ENCODE measurements at places on chromosomes 6 and 20.
A peak's percentile ranks its signal among the peaks of the same experiment; 100 is the strongest.

DNA sequence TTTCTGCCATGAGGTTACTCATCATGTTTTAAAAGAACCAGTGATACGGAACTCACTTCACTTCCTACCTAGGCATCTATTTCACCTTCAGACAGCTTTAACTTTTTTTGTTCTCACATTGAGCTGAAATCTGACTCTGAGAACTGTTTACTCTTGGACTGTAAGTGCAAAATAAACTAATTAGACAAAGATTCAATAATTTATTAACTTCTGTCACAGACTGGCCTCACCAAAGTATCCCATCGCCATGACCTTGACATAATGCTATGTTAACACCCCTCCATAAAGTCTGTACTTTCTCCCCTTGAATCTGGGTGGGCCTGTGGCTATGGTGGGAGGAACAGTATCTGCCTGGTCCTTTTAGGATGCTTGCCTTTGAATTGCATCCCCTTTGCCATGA, 448.1 kb downstream of the CBLN4 start:
- H3K36me3 ChIP-seq: no peaks in the 10 kb centered on the region
- DNase-seq: no peak
- no peaks in the 10 kb centered on the region for H3K4me1 ChIP-seq

DNA sequence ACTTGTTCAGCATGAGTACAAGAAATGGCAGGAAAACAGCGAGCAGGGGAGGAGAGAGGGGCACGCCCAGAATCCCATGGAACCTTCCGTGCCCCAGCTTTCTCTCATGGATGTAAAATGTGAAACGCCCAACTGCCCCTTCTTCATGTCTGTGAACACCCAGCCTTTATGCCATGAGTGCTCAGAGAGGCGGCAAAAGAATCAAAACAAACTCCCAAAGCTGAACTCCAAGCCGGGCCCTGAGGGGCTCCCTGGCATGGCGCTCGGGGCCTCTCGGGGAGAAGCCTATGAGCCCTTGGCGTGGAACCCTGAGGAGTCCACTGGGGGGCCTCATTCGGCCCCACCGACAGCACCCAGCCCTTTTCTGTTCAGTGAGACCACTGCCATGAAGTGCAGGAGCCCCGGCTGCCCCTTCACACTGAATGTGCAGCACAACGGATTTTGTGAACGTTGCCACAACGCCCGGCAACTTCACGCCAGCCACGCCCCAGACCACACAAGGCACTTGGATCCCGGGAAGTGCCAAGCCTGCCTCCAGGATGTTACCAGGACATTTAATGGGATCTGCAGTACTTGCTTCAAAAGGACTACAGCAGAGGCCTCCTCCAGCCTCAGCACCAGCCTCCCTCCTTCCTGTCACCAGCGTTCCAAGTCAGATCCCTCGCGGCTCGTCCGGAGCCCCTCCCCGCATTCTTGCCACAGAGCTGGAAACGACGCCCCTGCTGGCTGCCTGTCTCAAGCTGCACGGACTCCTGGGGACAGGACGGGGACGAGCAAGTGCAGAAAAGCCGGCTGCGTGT, 11.6 kb downstream of the TNFAIP3 start:
- DNase-seq: no peak
- H3K4me1 ChIP-seq: peaks cover 6% of the 10 kb centered on the region
- H3K27ac ChIP-seq: no peak overlapping the region
- no peaks in the 10 kb centered on the region for H3K27me3 ChIP-seq

GRCh38 chr20:1345030-1345755, 16.3 kb upstream of the SDCBP2 start:
- no peak for DNase-seq
- no peak overlapping the region for H3K4me3 ChIP-seq
- no peaks in the 10 kb centered on the region for H3K27me3 ChIP-seq
- no peaks in the 10 kb centered on the region for H3K36me3 ChIP-seq
- no peaks in the 10 kb centered on the region for H3K4me1 ChIP-seq
- H3K27ac ChIP-seq: no peak overlapping the region

DNA sequence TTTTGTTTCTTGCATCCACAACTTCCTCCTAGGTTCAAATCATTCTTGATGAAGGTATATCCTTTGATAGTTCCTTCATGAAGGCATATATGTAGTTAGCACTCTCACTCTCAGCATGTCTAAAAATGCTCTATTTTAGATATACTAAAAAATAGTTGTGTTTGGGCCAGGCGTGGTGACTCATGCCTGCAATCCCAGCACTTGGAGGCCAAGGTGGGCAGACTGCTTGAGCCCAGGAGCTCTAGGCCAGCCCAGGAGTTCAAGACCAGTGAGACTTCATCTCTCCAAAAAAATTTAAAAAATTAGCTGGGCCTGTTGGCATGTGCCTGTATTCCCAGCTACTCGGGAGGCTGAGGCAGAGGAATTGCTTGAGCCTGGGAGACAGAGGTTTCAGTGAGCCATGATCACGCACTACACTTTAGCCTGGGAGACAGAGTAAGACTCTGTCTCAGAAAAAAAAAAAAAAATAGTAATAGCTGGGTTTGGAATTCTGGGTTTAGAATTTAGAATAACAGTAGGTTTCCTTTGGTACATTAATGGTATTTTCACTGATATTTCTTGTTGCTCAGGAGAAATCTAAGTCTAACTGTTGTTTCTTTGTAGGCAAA, 7.0 kb downstream of the SERAC1 start:
- H3K27ac ChIP-seq: no peak overlapping the region
- no peaks in the 10 kb centered on the region for H3K4me1 ChIP-seq
- no peak overlapping the region for H3K4me3 ChIP-seq
- no peaks in the 10 kb centered on the region for H3K27me3 ChIP-seq
- H3K36me3 ChIP-seq: no peaks in the 10 kb centered on the region
- no peak for DNase-seq

DNA sequence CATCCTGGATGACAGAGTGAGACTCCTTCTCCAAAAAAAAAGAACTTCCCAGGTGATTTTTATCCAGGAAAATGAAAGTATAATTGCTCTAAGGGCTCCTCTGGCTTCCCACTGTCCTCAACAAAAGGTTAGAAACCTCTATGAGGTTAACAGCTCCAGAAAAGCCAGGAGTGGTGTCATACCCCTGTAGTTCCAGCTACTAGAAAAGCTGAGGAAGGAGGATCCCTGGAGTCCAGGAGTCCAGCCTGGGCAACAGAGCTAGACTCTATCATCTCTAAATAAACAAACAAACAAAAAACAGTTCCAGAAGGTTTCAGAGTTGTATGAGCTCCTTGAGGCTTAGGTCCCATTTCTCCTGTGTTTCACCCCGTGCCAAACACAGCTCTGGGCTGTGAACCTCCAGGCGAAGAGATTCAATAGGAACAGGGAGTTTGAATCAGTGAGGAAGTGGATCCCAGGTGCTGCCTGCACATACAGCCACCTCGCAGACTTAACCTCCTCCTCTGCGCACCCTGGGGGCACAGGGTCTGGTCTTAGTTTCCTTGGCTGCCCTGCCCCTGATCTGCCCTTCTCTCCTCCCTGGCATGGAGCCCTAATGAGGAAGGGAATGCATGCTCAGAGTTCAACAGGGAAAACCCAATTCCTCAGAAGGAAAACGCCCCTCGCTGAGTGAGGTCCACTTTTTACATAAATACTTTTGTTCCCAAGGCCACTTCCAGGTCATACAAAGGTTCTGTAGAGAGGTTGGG, 31.0 kb downstream of the ZC3H12D start:
- DNase-seq: no peak
- H3K36me3 ChIP-seq: no peaks in the 10 kb centered on the region
- peaks cover 45% of the 10 kb centered on the region for H3K4me1 ChIP-seq
- peak overlapping the region; percentile 45 for H3K27ac ChIP-seq

DNA sequence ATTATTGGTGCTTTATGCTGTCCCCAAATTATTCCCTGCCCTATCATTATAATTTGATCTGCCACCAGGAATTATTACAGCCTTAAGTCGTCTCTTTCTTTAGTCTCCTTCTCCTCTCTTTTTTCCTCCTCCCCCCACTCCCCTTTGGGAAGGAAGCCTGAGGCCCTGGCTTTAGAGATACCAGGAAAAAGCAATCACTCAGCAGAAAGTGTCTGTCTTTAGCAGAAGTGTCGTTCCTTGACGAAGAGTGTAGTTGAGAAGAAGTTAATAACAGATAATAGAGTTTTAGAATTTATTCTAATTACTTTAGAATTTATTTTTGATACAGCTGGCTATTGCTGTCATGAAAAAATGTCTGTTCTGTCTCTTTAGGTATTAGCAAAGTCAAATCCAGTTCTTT, 16.5 kb downstream of the LIN28B start:
- no peaks in the 10 kb centered on the region for H3K4me1 ChIP-seq
- H3K27me3 ChIP-seq: no peaks in the 10 kb centered on the region

GRCh38 chr6:705047-705446, 12.1 kb upstream of the EXOC2 start:
- DNase-seq: no peak
- H3K27ac ChIP-seq: no peak overlapping the region
- H3K36me3 ChIP-seq: no peaks in the 10 kb centered on the region
- H3K4me3 ChIP-seq: no peak overlapping the region
- H3K27me3 ChIP-seq: peaks cover 53% of the 10 kb centered on the region
- peaks cover 2% of the 10 kb centered on the region for H3K4me1 ChIP-seq

DNA sequence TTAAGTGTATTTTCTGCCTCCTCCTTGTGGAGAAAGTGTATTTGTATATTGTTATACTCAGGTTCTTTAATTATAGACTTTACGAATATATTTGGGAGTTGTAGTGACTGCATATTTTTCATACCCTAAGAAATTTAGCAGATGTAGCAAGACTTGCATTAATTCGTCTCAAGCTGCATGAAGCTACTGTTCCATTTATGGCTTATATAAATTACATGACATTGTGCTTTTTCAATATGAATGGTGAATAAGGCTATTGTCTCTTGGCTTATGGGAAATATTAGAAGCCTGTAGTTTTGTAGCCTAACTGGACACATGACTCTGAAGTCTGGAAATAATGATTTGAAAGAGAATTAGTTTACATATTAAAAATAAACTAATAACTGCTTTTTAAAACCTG, 2.4 kb downstream of the ADGRG6 start:
- peaks cover 6% of the 10 kb centered on the region for H3K4me1 ChIP-seq
- H3K36me3 ChIP-seq: no peaks in the 10 kb centered on the region
- H3K27me3 ChIP-seq: no peaks in the 10 kb centered on the region

DNA sequence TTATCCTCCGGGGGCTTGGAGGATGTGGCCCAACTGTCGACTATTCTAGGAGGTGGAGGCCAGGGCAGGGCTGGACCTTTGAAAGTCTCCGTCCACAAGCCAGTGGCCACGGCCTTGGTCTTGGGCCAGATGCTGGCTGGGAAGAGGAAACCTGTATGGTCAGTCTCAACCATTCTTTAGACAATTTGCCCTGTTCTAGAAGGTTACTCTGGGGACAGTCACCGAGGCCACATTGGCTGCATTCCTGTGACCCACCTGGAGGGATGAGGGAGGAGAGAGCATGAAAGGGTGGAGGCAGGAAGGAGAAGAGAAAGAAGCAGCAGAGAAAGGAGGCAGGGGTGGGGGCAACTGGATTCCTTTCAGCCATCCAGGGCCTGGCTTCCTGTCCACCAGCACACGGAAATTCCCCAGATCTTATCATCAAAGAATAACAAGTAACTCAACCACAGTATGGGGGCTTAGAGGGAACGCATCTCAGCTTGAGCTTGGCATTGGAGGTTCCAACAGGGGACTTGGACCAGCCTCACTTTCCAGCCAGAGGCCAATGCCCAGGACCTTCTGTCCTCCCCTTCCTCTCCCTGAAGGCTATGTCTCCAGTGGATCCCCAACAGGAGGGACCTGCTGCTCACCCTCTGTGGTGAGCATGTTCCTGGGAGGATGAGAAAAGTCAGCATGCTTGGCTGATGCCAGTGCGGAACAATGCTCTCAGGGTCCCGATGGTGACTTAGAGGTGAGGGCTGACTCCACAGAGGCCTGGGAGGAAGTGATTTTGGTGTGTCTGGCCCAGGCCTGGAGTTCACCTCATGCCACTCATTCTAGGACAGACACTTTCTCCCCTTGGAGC, 30.4 kb downstream of the TGM2 start:
- no peak overlapping the region for H3K4me3 ChIP-seq
- H3K27ac ChIP-seq: peak overlapping the region; percentile 31
- H3K4me1 ChIP-seq: no peaks in the 10 kb centered on the region
- peaks cover 45% of the 10 kb centered on the region for H3K36me3 ChIP-seq
- no peak for DNase-seq

DNA sequence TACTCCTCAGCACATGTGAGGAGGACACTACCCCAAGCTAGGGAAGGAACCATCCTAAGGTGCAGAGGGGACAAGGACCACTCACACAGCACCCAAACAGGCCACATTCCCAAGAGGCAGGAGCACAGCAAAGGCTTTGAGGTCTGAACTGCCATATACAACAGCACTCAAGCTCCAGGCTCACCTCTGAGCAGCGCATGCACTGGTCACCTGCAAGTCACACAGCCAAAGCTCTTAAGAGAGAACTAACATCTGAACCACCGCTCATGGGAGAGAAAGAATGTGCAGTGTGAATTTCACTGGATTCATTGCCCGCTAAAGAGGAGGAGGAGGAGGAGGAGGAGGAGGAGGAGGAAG, 31.0 kb downstream of the NPEPL1 start:
- no peaks in the 10 kb centered on the region for H3K36me3 ChIP-seq
- H3K4me3 ChIP-seq: no peak overlapping the region
- DNase-seq: no peak
- H3K27me3 ChIP-seq: peaks cover 39% of the 10 kb centered on the region
- H3K4me1 ChIP-seq: no peaks in the 10 kb centered on the region

DNA sequence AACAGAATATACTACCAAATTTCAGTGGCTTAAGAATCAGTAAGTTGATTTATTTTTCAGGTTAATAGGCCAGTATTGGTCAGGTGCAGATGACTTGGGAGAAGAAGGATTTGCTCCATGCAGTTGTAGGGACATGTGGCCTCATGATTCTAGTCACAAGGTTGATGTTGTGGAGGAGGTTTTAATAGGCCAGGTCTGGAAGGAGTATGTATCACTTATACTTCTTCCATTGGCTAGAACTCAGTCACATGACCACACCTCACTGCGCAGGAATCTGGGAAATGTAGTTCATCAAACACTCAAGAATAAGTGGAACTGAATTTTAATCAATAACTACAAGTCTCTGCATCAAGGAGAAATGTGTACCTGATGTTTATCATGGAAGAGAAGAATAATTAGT, 281.5 kb upstream of the QKI start:
- no peak for DNase-seq
- H3K4me3 ChIP-seq: no peak overlapping the region
- no peaks in the 10 kb centered on the region for H3K36me3 ChIP-seq
- H3K4me1 ChIP-seq: no peaks in the 10 kb centered on the region
- H3K27me3 ChIP-seq: no peaks in the 10 kb centered on the region

Data from esophagus squamous epithelium (tissue), 5 donors.